ENCODE measurements at places on chromosomes 7 and 10. TPM values are rescaled to one million over a fixed set of nuclear protein-coding genes. Genes with fewer than 3 reads are reported as not detected.

DNA sequence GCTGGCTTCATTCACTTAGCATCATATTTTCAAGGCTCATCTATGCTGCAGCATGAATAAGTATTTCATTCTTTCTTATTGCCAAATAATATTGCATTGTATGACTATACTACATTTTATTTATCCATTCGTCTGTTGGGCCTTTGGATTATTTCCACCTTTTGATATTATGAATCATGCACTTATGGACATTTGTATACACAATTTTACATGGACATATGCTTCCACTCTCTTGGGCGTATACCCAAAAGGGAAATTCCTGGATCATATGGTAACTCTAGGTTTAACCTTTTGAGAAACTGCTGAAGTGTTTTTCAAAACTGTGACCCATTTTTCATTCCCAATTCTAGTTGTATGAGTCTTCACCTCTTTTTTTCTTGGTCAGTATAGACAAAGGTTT is 80.3 kb upstream of the GNAI1 start:
- no peaks in the 10 kb centered on the region for H3K27me3 ChIP-seq
- H3K27ac ChIP-seq = no peak overlapping the region
- H3K4me3 ChIP-seq = no peak overlapping the region
- H3K4me1 ChIP-seq = no peaks in the 10 kb centered on the region

DNA sequence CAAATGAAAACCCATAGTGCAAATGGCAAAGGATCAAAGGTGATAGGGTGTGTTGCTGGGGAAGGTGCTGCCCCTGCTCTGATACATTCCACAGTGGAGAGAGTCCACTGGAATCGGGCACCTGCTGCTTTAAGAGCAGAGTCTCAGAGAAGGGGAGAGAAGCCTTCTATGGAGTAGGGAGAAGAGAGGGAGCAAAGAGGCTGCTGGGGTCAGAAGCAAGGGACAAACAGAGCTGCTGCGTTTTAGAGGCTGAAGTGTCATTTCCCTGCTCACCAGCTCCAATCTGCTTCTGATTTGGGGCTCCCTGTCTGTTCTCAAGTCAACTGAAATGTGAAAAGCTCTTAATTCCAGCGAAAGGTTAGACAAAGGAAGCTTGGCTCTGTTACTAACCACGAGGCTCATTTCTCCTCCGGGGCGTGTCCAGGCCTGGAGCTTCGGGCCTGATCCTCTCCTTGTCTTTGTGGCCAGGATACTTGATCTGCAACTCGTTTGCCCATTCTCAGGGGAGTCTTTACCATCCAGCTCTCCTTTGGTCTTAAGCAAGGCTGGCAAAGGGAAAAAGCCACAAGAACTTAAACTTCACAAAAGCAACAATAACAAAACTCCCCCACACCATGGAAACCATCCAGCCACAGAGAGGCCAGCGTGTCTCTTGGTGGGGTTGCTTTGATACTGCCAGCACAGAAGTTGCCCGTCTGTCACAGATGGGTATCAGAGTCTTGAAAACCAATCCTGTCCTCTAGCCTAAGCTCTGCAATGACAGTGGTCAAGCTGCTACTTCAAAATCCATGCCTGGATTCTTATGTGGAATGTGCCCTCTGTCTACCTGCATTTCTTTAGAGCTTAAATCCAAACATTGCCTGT is 692.6 kb downstream of the SUGCT start:
- no peaks in the 10 kb centered on the region for H3K36me3 ChIP-seq
- H3K4me1 ChIP-seq = peaks cover 39% of the 10 kb centered on the region
- no peak overlapping the region for H3K4me3 ChIP-seq

GNG11 gene
- 10.7 TPM for total RNA-seq

GRCh38 chr10:132471484-132471883 is 66.1 kb upstream of the INPP5A start:
- no peak overlapping the region for H3K4me3 ChIP-seq
- H3K27ac ChIP-seq = peak overlapping the region; percentile 80
- H3K36me3 ChIP-seq = no peaks in the 10 kb centered on the region

DNA sequence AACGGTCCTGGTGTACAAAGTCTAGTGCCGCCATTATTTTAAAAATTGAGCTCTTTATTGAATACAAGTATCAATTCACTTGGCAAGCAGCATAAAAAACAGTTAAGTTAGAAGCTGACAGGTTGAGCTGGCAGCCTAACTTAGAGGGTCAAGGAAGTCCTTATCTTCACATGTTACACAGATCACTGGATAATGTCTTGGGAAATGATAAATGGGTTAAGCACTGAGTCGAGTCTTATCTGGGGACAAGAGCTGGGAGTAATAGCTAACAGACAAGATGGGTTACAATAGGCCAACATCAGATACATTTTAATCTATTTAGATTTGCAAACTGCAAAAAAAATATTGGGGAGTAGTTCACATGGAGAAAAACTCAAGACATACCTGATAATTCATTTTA is 34.2 kb downstream of the SLC18A2 start:
- H3K4me3 ChIP-seq = no peak overlapping the region
- H3K4me1 ChIP-seq = no peaks in the 10 kb centered on the region
- no peaks in the 10 kb centered on the region for H3K36me3 ChIP-seq
- no peak for DNase-seq
- H3K27ac ChIP-seq = no peak overlapping the region
- no peaks in the 10 kb centered on the region for H3K27me3 ChIP-seq

- H3K4me1 ChIP-seq = no peaks in the 10 kb centered on the region
- DNase-seq = no peak
- H3K36me3 ChIP-seq = no peaks in the 10 kb centered on the region
- no peaks in the 10 kb centered on the region for H3K27me3 ChIP-seq
- H3K4me3 ChIP-seq = no peak overlapping the region
- no peak overlapping the region for H3K27ac ChIP-seq
Observed at GRCh38 chr10:49334964-49335363, 36.0 kb downstream of the C10orf71 start.

DNA sequence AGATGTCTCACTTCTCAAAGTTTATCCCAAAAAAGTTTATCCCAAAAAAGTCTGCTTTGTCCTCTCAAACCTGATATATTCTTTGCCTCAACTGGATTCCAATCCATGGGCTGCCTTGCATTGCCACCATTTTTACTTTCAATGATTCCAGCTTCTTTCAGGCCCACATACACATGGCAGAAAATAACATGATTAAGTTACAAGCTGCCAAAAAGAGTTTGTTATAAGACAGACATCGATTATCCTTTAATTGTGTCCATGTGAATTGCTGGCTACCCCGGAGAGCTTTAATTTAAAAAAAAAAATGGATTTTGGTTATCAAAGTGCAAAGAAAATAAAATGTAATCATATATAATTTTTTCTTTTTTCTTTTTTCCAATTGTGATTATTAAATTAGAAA is 819.6 kb upstream of the SORCS1 start:
- H3K27ac ChIP-seq = no peak overlapping the region
- H3K36me3 ChIP-seq = no peaks in the 10 kb centered on the region
- H3K4me1 ChIP-seq = no peaks in the 10 kb centered on the region
- no peak overlapping the region for H3K4me3 ChIP-seq
- no peak for DNase-seq

MGAM2 gene
- total RNA-seq = not detected

DNA sequence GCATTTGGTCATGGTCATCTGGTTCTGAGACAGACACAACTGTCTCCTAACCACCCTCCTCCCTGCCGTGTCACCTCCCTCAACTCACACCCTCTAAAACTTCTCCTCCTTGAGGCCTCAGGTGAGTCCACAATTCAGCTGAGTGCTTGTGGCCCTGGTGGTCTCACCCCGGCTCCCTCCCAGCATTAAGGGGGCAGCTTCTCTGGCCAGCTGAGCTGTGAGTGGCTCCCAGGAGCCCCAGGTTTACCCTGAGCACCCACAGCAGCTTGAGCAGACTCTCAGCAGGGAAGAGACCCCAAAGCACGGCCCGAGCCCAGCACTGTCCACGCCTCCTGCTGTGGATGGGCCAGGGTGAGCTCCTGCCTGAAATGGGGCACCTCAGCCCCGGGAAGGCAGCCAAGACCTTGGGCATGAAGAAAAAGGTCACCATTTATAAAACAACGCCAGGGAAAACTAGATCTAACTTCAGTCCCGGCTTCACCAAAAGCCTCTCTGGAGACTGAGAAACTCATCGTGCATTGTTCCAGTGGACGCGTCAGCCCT is 201.2 kb downstream of the TCERG1L start:
- no peaks in the 10 kb centered on the region for H3K4me1 ChIP-seq
- H3K27ac ChIP-seq = no peak overlapping the region
- H3K4me3 ChIP-seq = no peak overlapping the region
- H3K27me3 ChIP-seq = no peaks in the 10 kb centered on the region

KNDC1 gene
- total RNA-seq = 2.1 TPM

DNA sequence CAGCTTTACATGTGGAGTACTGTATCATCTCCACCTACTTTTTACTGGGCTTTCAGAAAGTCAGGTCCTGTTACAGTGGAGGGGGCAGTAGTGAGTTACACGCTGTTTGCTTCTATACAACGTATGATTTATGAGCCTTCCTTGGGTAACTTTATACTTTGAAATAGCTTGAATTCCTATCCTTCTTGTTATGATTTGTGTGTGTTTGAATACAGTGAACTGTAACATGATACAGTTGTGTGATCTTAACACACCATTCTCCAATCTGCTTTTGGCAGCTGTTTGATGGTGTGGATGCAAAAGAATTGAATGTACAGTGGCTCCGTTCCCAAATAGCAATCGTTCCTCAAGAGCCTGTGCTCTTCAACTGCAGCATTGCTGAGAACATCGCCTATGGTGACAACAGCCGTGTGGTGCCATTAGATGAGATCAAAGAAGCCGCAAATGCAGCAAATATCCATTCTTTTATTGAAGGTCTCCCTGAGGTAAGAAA is 41.7 kb downstream of the SP8 start:
- no peak overlapping the region for H3K4me3 ChIP-seq
- no peaks in the 10 kb centered on the region for H3K27me3 ChIP-seq
- no peak for DNase-seq
- no peaks in the 10 kb centered on the region for H3K36me3 ChIP-seq
- no peak overlapping the region for H3K27ac ChIP-seq

ANKRD30A gene
- not detected for total RNA-seq

- no peak overlapping the region for H3K4me3 ChIP-seq
- DNase-seq = no peak
- H3K36me3 ChIP-seq = no peaks in the 10 kb centered on the region
- H3K27me3 ChIP-seq = no peaks in the 10 kb centered on the region
- H3K4me1 ChIP-seq = no peaks in the 10 kb centered on the region
- H3K27ac ChIP-seq = no peak overlapping the region
Observed at GRCh38 chr7:94396037-94396431, 1.3 kb downstream of the COL1A2 start.

TET1 gene
- total RNA-seq = 10.6 TPM

DNA sequence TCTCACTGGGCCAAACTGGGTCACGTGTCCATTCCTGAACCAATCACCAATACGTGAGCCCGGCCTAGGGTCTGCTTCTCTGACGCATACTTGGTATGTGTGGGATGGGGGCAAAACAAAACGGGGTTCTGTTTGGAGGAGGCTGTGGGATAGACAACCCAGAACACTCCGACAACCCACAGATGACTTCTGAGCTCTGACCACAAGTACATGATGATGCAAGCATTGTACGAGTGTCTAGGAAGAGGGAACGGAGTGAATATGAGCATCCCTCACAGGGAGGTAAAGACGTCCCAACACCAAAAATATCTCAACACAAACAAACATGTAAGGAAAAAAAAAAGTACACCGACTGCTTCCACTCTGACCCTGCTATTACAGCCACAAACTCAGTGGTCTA is 5.6 kb downstream of the DAGLB start:
- no peak overlapping the region for H3K4me3 ChIP-seq
- H3K4me1 ChIP-seq = peaks cover 31% of the 10 kb centered on the region
- peaks cover 6% of the 10 kb centered on the region for H3K36me3 ChIP-seq

- peaks cover 42% of the 10 kb centered on the region for H3K4me1 ChIP-seq
- DNase-seq = no peak
- no peaks in the 10 kb centered on the region for H3K36me3 ChIP-seq
Observed at GRCh38 chr10:59879363-59879913, 26.9 kb downstream of the CCDC6 start.
